ENCODE measurements at places on chromosomes 12 and 14.

DNA sequence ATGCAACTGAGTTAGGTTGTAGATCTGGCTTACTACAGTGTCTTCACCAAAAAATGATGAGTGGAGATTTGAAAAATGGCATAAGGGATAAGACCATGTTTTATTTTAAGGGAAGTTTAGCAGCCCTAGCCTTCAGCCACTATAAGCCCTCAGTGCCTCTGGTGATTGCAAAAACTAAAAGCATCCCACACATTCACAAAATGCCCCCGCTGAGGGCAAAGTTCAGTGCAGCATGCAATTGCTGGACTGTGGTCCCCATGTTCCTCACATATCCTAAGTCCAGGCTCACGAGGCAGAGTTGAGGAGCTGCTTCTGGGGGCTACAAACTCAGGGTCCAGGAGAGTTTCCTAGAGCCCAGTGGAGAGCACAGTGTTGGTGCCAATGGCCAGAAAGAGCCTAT is 29.6 kb upstream of the NCOR2 start:
- no peak for DNase-seq

GRCh38 chr12:132921685-132922084 is 34.3 kb upstream of the CHFR start:
- DNase-seq = peak; percentile 18

- no peak for DNase-seq
These were observed 25.4 kb downstream of the PPM1A start for GRCh38 chr14:60274448-60274847.

- DNase-seq = no peak
These were observed 16.4 kb upstream of the VWF start for GRCh38 chr12:6140651-6141447.

DNA sequence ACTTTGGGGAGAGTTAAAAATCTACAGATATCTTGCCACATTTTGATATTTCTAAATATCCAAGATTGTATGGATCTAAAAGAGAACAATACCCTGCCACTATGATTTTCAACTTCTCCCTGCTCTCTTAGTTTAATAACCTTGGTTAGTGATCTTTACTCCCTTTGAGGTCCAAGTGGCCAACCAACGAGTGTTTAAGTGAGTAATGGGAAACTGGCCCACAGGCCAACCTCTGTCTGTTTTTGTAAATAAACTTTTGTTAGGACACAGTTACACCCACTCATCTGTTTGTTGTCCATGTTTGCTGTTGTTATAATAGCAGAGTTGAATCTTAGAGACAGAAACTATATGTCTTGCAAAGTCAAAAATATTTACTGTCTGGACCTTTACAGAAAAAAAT is 30.9 kb upstream of the NKX2-1 start:
- DNase-seq = no peak

GRCh38 chr14:61561657-61562276 is 133.5 kb upstream of the HIF1A start:
- DNase-seq = no peak

DNA sequence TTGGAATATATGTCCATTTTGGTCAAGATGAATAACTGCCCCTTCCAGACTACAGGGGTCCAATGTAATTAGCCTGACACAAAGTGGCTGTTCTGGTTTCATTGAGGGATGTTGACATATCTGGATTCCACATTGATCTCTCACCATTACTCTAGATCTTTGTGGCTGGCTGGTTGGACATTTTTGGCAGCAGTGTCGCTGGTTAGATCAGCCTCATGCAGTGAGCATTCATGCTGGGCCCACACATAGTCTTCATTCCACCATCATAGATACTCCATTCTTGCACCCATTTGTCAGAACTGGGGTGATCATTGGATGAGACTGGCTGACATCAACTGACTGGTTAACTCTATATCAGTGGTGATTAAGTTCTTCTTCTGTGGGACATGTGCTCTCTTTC is 74.4 kb downstream of the MGST1 start:
- DNase-seq = no peak

DNA sequence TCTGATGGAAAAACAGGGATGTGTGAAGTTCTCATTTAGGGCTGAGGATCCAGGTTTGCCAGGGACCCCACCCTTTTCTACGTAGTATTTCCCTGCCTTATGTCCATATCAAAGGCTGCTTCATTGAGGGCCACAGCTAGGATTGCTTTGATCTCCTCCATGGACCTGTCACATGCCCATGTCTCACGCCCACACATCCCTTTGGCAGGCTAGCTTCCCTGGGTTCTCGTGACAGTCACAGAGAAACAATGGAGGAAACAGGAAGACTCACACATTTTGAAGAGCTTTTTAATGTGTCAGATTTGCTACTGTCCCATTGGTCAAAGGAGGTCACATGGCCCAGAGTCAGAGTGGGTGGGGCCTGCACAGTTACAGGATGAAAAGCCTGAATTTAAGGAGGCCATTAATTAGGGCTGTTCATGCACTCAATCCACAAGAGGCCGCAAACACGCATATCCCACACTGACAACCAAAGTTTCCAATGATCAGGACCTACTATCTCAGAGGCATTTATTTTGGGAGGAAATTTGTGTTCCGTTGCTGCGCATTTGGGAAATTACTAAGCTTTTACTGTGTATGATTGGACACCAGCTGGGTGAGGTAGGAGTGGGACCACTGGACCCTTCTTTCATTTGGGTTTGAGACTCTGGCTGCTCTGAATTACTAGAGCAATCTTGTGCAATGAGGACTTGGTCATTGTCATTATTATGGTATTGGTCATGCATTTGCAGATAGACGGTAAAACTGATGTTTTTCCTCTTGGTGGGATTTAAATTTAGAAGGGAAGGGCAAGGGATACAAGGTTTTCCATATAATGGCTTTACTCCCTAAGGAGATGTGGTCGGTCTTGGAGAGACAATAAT is 266.2 kb downstream of the KTN1 start:
- no peak for DNase-seq

DNA sequence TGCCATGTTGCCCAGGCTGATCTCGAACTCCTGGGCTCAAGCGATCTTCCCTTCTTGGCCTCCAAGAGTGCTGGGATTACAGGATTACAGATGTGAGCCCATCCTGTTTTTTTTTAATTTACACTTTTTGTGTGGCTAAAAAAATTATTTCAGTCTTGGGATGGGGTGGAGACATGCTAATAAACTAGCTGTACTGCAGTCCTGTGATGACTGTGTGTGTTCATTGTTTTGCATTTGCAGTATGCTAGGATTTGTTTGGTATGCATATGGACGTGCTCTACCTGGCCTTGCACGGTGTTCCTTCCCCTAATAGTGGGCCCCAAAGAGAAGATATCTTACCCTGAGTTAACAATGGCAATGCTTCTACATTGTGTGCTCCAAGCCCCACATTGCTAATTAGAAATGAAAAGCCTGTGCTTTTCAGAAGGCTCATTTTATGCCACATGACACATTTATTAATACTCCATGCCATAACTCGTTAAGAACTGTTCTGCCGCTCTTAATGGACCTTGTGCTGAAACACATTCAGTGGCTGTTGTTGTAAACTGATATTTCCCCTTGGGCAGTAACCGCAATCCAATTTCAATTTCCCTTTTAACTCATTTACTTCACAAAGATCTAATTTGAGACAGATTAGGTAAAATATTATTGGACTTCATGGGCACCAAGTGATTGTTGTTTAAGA is 86.4 kb downstream of the SCN8A start:
- no peak for DNase-seq

GRCh38 chr12:21825886-21826617 is 51.5 kb upstream of the KCNJ8 start:
- DNase-seq = no peak

- no peak for DNase-seq
These were observed 2.3 kb downstream of the LARP4 start for GRCh38 chr12:50403001-50403440.

GRCh38 chr14:100796946-100797345 is 29.0 kb upstream of the MEG3 start:
- no peak for DNase-seq

- no peak for DNase-seq
These were observed 274.5 kb downstream of the DACT1 start for GRCh38 chr14:58912287-58912686.

DNA sequence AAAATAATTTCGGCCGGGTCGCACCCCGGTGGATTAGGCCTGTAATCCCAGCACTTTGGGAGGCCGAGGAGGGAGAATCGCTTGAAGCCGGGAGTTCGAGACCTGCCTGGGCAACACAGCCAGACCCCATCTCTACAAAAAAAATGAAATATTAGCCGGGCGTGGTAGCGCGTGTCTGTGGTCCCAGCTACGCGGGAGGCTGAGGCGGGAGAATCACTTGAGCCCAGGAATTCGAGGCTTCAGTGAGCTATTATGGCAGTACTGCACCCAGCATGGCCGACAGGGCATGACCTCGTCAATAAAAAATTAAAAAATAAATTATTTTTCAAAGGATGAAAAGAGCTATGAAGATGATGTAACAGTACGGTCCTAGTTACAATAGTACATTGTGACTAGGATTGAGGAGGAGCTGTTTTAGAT is 523 bp downstream of the GTF2H3 start:
- no peak for DNase-seq

GRCh38 chr12:44979918-44980317 is 71.0 kb downstream of the DBX2 start:
- DNase-seq = no peak

- peak; percentile 18 for DNase-seq
These were observed 2.3 kb downstream of the SPATS2 start for GRCh38 chr12:49369411-49370145.

DNA sequence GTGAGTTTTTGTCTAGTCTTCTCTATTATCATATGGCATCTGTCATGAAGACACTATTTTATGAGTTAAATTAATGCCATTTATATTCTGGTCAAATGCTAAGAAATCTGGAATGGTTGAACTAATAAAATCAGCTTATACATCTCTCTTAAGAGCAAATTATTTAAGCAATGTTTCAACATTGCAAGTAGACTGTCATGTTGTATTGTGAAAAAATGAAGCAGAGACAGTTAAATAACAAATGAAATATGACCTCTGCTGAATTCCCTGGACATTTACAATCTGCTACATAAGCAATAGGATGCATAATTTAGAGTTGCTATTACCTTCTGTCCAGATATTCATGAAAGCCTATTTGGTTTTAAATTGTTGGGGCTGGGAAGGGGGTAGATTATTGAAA is 30.6 kb downstream of the NAV3 start:
- no peak for DNase-seq

DNA sequence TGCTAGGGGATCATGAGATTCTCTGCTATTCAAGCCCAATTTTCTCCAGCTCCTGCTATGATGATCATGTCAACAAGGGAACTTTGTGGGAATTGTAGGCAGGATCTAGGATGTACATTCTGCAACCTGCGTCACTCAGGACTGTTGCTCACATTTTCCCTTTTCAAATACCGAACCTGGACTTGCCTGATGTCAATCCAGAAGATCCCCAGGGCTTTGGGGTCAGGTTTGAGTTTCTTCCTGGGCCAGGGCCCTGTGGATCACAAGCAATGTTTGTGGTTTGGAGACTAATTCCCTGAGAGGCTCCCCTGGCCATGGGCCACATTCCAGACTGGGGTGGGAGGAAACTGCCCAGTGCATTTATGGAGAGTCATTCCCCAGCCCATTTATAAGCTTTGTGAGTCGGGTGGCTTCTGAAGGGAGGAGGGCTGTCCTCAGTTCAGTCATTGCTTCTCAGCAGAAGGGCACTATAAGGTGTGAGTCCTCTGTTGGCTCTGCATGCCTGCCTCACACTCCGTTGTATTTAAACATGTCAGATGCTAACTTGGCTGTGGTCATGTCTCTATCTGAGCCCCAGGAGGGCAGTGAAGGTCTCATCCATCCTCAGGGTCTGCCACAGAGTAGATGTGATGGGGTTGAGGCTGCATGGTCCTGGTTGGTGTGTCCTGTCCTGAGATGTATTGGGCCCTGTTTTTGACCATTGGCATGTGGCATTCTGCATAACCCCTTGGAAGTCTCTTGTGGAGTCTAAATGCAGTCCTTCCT is 6.5 kb downstream of the KRT86 start:
- DNase-seq = no peak

DNA sequence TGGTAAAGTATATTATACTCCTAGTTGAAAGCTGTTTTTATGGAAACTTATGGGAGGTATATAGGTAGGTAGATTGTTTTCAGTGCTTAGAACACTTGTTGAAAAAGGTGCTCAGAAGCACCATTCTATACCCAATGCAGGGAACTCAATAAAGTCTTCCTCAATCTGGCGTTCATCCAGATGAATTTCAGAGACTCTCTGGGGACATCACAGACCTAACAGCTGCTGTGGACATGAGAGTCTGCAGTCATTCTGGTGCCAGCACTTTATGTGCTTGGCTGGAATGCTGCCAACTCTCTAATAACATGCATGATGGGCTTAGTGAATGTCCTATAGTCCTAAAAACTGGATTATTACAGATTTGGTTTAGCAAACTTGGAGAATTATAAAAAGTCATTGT is 115.9 kb downstream of the NTN4 start:
- DNase-seq = peak; percentile 23

All from WERI-Rb-1 (cell line).